GM12864 (cell line): ENCODE measurements at places on chromosomes 13 and 19.

DNA sequence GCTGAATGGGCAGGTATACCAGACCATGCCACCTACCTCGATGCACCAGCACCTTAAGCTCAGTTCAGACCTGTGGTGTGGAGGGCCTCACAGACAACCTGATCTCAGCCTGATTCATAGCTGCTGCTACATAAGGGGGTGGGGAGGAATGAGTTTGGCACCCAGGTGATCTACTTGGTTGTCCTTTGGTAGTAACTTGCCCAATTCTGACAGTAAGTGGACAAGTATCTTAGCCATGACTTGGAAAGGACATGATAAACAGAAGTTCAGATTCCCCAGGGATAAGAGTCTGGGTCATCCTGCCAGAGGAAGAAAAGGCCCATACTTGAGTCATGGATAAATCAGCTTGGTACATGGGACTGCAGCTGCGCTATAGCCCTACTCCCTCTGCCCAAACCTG, 28.4 kb upstream of the SOHLH2 start:
- DNase-seq: no peak

- no peak for DNase-seq
Measured at GRCh38 chr19:8592231-8593009, 15.2 kb upstream of the MYO1F start.

GRCh38 chr13:26476111-26476781, 81.2 kb upstream of the WASF3 start:
- DNase-seq: no peak

GRCh38 chr19:13705201-13705600, 59.1 kb upstream of the MRI1 start:
- DNase-seq: no peak

DNA sequence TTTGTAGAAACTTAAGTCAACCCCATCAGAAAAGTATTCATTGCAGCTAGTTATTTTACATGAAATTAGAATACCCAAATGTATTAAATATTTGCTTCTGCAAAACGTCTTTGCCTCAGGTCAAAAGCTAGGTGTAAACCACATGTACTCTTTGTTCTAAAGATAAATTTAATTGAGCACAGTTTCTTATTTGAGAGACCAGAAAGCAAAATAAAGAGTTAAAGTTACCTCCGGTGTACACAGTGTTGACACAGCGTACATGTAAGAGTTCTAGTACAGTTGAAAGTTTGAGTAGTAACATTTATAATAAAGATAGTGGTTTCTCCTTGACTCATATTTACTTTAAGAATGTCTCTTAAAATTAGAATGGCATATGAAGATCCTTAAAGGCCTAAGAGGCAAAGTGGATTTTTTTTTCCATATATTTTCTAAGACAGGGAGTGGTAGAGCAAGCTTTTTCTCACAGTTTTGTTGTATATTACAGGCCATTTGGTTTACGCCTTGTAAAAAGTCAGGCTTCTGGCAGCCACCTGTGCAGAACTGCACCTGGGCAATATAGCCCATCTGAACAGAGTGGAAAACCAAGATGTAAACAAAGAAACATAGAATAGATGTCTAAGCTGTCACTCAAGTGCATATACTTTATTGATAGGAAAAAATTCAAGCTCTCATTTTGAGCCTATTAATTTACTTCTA, 2.9 kb downstream of the LRCH1 start:
- DNase-seq: no peak

DNA sequence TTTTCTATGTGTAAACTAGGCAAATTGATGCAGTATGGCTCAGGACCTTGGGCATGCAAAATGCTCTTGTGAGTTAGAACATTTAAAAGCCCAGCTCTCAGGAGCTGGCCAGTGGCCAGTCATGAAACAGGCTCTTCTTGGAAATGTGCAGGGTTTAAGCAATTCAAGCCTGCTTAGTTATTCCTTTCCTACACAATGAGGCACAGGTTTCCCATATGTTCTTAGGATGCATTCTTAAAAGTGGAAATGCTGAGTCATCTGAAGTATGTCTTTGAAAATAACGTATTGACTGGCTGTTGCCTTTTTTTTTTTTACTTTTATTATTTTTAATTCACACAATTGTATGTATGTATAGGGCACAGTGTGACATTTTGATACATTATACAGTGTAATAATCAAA, 300.7 kb downstream of the SLC7A1 start:
- no peak for DNase-seq

DNA sequence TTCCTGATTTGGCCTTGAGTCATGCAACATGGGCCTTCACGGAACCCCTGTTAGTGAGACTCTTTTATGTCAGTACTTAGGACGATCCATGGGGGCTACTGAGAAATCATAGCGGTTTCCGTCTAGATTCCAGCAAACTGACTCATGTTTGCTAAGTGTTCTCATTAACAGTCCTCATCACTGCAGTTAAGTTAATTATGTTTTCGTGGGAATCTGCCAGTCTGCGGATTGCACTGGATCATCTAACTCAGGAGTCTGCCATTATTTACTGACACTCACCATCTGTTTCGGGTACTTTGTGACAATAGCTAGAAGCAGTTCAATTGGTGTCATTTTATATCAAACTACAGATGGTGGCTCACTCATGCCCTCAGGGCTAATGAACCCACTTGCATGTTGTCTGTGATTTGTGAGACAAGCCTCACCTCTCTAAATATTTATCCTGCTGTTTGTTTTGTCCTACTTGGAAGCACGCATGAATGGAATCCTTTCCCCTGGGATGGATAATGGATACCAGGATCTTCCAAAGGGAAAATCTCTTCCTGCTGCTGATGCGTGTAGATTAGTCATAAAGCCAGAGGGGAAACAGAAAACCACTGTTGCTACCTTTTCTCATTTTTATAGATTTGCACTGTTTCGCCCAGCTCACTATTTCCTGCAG, 61.8 kb downstream of the RAB20 start:
- DNase-seq: no peak

DNA sequence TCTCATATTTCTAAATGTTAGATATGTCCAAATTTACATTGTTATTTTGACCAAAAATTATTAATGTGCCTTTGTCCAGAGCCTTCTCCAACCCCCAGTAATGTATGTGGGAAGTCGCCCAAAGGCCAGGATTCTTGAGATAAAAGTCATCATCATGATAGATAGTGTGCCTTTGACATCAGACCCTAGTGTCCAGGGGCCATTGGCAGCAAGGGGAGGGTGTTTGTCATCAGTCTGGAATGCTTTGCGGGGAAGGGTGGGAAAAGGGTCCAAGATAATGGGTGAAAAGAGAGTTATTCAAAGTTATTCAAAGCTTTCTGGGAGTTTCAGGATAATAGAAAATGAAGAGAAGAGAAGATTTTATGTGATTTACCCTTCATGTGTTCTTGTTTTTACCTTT, 909.5 kb upstream of the GPC6 start:
- DNase-seq: no peak

DNA sequence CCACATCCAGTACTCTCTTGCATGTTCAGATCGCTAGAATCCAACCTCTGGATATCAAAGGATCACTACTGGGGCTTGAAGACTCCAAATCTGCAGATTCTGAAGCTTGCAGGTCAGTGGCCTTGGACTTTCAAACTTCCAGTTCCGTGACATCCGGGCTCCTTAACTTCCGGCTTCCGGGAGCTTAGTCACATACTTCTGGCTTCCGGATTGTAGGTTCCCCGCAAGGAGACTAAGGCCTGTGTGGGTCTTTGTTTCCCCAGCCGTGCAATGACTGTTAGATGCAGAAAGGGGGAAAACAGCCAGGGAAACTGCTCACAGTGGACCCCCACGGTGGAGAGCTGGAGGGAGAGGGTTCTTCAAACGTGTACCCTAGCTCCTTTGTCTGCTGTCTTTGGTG, 41.4 kb downstream of the ZNF333 start:
- DNase-seq: no peak

DNA sequence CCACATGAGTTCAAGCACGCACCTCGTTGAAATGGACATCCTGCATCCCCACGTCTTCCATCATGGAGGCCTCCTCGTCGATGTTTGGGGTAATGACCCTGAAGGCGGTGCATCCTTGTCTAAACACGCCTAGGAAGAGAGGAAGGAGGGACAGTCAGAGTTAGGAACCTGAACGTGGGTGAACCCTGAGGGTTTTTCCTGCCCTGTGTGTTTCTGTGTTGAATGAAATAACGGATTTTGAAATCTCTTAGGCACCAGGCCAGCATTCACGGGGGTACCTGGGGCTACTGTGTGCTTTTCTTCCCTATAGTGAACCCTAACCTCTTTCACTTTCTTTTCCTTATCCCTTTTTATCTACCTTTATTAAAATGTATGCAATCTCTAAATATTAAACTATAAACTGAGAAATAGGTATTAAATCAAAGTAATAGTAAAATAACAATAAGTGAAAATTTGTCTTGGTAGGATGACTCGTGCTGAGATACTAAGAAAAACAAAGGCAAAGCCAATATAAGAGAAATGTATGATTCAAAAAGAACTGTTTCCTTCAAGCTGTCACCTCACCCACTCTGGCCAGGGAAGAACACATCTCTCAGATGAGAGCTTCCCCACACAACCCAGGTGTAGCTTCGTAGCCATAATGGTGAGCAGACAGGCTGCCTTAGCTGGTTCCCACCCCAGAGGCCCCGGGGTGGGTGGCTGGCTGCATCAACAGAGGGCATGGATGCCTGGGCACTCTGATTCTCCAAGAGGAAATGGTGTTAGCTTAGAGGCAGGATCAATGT, 72.1 kb upstream of the SLC15A1 start:
- no peak for DNase-seq

GRCh38 chr13:23642110-23642509, 71.9 kb downstream of the TNFRSF19 start:
- no peak for DNase-seq

DNA sequence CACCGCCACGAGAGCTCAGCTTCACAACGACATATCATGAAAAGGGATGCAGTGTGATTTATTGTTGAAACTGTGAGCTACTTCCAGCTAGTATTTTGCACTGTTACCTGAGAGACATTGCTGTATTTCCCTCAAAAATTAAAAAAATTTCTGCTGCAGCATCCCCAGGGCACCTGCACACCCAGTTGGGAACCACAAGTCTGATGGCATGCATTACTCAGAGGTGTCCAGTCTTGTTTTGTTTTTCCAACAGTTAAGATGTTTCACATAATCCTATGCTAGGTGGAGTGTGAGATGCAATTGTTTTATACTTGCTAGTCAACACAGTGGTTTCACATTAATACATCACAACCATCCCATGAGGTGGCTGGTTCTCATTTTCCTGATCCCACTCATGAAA, 285.2 kb downstream of the SHISA2 start:
- DNase-seq: no peak

GRCh38 chr19:3572855-3573161, at the start of gene HMG20B:
Gene HMG20B, plus strand, starts transcription at chr19:3572944. Its CDS starts 366 bp downstream, at chr19:3573310.
- no peak for DNase-seq

DNA sequence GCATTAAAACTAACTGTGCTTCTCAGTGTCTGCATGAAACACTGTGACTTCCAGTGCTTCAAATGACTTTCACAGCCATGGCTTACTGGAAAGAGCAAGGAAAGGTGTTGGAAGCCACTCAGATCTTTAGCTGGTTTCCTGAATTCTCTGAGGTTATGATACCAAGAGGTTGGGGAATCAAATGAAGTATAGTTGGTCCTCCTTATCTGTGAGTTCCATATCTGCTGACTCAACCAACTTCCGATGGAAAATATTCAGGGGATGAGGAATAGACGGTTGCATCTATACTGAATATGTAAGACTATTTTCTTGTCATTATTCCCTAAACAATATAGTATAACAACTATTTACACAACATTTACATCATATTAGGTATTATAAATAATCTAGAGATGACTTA, 32.4 kb downstream of the EPSTI1 start:
- no peak for DNase-seq

- no peak for DNase-seq
Measured at GRCh38 chr19:10201176-10201575, 6.4 kb upstream of the DNMT1 start.

GRCh38 chr19:3140667-3141038, 4.8 kb downstream of the GNA15 start:
- no peak for DNase-seq

DNA sequence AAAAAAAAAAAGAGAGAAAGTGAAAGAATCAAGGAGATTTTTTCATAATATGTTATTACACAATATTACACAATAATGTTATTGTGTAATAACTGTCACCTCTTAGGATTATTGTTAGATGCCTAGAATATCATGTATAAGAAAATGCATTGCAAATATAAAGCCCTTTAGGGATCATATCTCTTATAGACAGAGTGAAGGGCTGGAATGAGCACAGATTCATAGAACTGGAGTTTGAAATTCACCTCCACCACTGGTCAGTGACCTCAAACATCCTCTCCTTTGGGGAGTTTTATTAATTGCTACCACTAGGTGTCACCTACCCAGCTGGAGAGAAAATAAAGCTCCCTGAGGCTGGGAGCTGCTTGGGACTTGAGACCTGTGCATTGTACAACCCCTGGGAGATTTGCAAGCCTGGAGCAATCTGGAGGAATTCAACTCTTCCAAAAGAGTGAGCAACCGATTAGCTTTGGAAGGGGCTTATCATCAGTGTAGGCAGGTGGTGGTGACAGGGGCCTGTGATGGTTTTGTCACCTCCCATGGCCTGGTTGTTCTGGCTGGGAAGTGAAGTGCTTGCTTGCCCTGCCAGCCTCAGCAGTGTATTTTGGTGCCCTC, 30.3 kb upstream of the FRY start:
- peak; percentile 5 for DNase-seq

GRCh38 chr19:53884256-53884655, 2.3 kb downstream of the PRKCG start:
- DNase-seq: no peak

GRCh38 chr13:43307921-43308433, 284.6 kb downstream of the DNAJC15 start:
- DNase-seq: peak; percentile 15

DNA sequence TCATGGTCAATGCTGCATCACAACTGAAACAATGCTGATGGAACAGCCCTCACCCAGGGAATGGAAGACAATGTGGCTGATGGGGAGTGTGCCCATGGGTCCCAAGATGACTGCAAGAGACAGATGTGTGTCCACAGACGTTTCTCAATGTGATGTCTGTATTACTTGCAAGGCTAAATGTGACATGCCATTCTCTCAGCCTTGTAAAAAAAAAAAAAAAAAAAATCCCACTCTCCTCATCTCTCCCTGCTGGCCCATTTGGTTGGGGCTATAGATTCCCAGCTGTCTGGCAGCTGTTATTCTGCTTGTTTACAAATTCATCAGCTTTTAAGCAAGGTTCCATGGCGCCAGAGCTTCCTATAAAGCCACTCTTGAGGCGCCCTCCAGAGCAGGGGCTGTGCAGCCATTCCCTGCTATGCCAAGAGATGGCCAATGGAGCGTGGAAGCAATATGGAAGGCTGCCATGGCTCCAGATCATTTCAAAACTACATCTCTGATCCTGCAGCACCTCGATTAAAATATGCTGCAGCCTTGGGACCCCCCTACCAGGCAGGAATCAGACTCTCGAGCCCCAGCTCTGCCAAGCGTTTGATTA, 294.8 kb downstream of the FOXO1 start:
- DNase-seq: no peak
